ENCODE measurements at places on chromosomes 11 and 22.

GRCh38 chr11:123328281-123328867 is 101.7 kb upstream of the GRAMD1B start:
- DNase-seq, result no peak

- peak; percentile 41 for DNase-seq
These were observed 16.3 kb downstream of the SPTY2D1 start for GRCh38 chr11:18617688-18618341.

DNA sequence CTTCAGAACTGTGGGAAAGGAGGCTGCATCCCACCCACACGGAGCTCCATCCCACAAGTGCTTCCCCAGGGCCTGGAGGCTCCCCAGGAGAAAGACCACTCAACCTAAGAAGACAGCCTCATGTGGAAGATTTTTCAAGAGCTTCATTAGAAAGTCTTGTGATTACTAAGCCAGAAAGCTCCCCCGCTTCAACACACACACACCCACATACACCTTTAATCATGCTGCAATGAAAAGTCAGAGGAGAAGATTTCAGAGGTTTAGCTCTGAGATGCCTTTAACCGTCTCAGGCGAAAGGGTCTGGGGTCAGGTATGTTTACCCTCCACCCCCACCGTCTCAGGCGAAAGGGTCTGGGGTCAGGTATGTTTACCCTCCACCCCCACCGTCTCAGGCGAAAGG is 634.5 kb upstream of the B3GAT1 start:
- no peak for DNase-seq

DNA sequence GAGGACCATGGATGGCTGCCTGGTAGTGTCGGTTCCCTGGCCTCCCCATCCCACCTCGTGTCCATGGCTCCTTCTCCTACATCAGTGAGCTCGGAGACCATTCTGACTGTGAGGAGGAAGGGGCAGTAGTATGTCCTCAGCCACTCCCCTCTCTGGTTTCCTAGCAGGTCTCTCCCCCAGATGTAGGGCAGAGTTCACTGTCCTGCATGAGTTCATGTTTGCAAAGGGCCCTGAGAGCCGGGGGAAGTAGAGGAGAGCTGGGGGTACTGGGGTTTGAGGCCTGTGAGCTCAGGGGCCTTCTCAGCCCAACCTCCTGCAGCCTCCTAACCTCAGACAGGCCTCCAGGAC is 18.4 kb upstream of the ST3GAL4 start:
- DNase-seq, result no peak

DNA sequence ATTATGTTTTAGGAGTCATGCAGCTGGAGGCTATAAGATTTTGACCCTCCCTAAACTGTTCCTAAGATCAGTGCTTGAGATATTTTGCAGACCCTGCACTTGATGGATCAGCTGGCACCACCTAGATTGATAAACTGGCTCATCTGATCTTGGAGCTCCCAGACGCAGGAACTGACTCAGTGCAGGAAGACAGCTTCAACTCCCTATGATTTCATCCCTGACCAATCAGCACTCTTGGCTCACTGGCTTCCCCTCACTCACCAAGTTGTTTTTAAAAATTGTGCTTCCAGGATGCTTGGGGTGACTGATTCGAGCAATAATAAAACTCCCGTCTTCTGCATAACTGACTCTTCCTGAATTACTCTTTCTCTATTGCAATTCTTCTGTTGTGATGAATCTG is 637.5 kb upstream of the FAT3 start:
- no peak for DNase-seq

All from stromal cell of bone marrow (primary cell).